Activated T-helper 1 cell treated with anti-CD3 and anti-CD28 coated beads, Interleukin-12 subunit alpha, Interleukin-12 subunit beta, Interleukin-2, Interleukin-4 antibody, amounts not matched to agents 30 ng/mL and 10 ng/mL and 1 ng/mL, durations not matched to agents 14 hours and 24 hours and 36 hours (primary cell): ENCODE measurements at places on chromosomes 12 and 14. TPM values are rescaled to one million over a fixed set of nuclear protein-coding genes. Genes with fewer than 3 reads are reported as not detected.

- H3K4me3 ChIP-seq, result peak overlapping the region; percentile 100
- H3K4me1 ChIP-seq, result peaks cover 29% of the 10 kb centered on the region
- H3K27ac ChIP-seq, result peak overlapping the region; percentile 97
- no peak for DNase-seq
These were observed 938 bp downstream of the RALGAPA1 start for GRCh38 chr14:35808076-35808637.

DNA sequence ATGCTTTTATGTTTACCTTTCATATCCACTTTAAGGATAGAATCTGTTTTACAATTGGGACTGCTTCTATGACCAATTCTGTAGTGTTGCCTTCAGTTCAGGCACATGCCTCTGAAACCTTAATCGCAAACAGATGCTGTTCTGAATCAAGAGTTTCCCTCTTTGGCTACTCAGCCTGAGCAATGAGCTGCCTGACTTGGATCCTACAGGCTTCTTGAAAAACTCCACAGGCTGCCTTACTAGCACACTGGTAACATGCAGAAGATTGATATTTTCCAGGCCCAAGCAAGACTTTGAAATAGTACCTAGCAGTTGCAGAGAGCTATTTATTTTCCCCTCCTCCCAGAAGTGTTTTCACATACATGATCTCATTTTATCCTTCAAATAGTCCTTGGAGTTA, 34.8 kb upstream of the PMCH start:
- no peak overlapping the region for H3K27ac ChIP-seq
- DNase-seq, result no peak
- H3K27me3 ChIP-seq, result peaks cover 17% of the 10 kb centered on the region
- H3K4me3 ChIP-seq, result no peak overlapping the region
- no peaks in the 10 kb centered on the region for H3K4me1 ChIP-seq

- no peak for DNase-seq
- H3K27ac ChIP-seq, result no peak overlapping the region
- no peaks in the 10 kb centered on the region for H3K4me1 ChIP-seq
- H3K36me3 ChIP-seq, result no peaks in the 10 kb centered on the region
These were observed 513.8 kb downstream of the NRXN3 start for GRCh38 chr14:78683981-78684380.

GRCh38 chr14:73287071-73287470, 49.8 kb downstream of the PAPLN start:
- H3K27me3 ChIP-seq, result no peaks in the 10 kb centered on the region
- H3K4me1 ChIP-seq, result peaks cover 30% of the 10 kb centered on the region
- H3K27ac ChIP-seq, result no peak overlapping the region
- H3K36me3 ChIP-seq, result peaks cover 40% of the 10 kb centered on the region
- no peak overlapping the region for H3K4me3 ChIP-seq

DNA sequence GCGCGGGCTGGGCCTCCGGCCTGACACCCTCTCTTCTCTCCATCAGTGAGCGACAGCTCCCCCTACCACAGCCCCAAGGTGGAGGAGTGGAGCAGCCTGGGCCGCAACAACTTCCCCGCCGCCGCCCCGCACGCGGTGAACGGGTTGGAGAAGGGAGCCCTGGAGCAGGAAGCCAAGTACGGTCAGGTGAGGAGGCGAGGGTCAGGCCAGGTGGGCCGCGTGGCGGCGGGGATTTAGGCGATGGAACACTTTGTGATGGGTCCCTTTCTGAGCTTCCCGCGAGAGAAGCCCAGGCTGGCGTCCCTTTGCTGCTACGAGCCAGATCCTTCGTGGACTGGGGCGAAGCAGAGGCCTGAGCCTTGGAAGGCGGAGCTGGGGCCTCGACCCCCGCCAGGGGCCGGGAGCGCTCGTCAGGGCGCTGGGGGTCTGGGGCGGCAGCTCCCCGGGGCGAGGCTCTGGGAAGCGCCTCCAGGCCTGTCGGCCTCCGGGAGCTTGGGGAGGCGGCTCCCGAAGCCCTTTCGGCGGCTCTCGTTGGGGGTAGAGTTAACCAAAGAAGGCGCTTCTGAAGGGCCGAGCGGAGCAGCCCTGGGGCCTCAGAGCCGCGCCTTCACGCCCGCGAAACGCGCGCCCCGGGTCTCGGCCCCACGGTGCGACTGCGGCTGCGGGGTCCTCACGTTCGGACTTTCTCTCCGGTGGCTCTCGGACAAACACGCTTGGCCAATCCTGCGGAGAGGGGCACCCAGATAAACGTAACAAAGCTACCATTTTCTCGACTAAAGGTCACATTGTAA, 5.0 kb downstream of the PAX9 start:
- no peak overlapping the region for H3K4me3 ChIP-seq
- H3K4me1 ChIP-seq, result peaks cover 6% of the 10 kb centered on the region
- H3K27ac ChIP-seq, result no peak overlapping the region
- H3K36me3 ChIP-seq, result peaks cover 5% of the 10 kb centered on the region

DNA sequence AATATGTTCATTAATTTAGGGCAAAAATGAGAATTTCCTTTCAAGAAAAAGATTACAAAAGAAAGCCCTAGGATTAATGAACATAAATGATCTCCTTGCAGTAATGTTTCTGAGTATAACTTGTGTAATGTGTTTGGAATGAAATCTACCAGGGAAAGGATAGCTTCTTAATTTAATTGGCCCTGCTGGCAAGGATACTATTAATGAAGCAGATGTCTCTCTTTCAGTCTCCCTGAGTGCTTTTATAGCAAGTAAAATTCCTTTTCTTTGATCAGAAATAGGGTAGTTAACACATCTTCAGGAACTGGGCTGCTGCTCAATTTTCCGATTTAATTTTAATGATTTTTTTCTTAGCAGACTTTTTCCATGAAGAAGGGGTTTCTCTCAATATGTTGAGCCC, 379.4 kb upstream of the PDE3A start:
- no peaks in the 10 kb centered on the region for H3K27me3 ChIP-seq
- no peaks in the 10 kb centered on the region for H3K36me3 ChIP-seq
- no peaks in the 10 kb centered on the region for H3K4me1 ChIP-seq
- DNase-seq, result no peak
- no peak overlapping the region for H3K4me3 ChIP-seq
- H3K27ac ChIP-seq, result no peak overlapping the region

DNA sequence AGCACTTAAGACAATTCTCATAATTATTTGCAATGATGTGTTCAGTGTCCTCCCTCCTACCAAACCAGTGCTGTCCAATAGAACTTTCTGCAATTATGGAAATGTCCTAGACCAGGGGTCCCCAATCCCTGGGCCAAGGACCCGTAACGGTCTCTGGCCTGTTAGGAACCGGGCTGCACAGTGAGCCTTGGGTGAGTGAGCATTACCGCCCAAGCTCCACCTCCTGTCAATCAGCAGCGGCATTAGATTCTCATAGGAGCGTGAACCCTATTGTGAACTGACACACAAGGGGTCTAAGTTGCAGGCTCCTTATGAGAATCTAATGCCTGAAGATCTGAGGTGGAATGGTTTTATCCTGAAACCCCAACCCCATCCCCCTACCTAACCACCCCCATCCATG, 3.9 kb downstream of the SVOP start:
- DNase-seq, result no peak
- H3K36me3 ChIP-seq, result no peaks in the 10 kb centered on the region
- no peak overlapping the region for H3K27ac ChIP-seq
- H3K27me3 ChIP-seq, result peaks cover 5% of the 10 kb centered on the region

DNA sequence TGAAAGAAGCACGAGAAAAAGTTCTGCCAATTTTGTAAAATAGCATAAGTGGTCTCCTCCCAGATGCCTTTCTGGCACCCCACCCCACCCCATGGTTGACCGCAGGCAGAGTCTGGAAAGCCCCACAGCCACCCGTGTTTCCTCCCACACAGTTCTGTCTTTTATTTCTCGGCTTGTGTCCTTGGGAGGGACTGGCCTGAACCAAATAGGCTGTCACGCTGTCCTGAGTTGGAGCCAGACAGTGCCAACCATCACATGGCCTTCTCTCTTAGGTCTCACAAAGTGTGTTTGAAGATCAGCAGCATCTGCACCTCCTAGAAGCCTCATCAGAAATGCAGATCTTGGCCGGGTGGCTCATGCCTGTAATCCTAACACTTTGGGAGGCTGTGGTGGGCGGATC, 10.2 kb upstream of the LTA4H start:
- H3K27me3 ChIP-seq, result no peaks in the 10 kb centered on the region
- DNase-seq, result no peak
- no peak overlapping the region for H3K4me3 ChIP-seq
- H3K4me1 ChIP-seq, result peaks cover 47% of the 10 kb centered on the region

- H3K27me3 ChIP-seq, result no peaks in the 10 kb centered on the region
- H3K4me1 ChIP-seq, result peaks cover 20% of the 10 kb centered on the region
- no peak for DNase-seq
- H3K36me3 ChIP-seq, result peaks cover 2% of the 10 kb centered on the region
- no peak overlapping the region for H3K4me3 ChIP-seq
These were observed 11.8 kb downstream of the ATG14 start for GRCh38 chr14:55399852-55400251.

- H3K27me3 ChIP-seq, result peaks cover 8% of the 10 kb centered on the region
- H3K36me3 ChIP-seq, result peaks cover 2% of the 10 kb centered on the region
- no peak overlapping the region for H3K4me3 ChIP-seq
- DNase-seq, result no peak
- no peak overlapping the region for H3K27ac ChIP-seq
- H3K4me1 ChIP-seq, result no peaks in the 10 kb centered on the region
These were observed 83.8 kb upstream of the METAP2 start for GRCh38 chr12:95390192-95390591.

- no peaks in the 10 kb centered on the region for H3K36me3 ChIP-seq
- peaks cover 3% of the 10 kb centered on the region for H3K4me1 ChIP-seq
- no peak overlapping the region for H3K4me3 ChIP-seq
- H3K27ac ChIP-seq, result no peak overlapping the region
- DNase-seq, result no peak
These were observed 27.1 kb downstream of the DIO3 start for GRCh38 chr14:101588286-101588975.

DNA sequence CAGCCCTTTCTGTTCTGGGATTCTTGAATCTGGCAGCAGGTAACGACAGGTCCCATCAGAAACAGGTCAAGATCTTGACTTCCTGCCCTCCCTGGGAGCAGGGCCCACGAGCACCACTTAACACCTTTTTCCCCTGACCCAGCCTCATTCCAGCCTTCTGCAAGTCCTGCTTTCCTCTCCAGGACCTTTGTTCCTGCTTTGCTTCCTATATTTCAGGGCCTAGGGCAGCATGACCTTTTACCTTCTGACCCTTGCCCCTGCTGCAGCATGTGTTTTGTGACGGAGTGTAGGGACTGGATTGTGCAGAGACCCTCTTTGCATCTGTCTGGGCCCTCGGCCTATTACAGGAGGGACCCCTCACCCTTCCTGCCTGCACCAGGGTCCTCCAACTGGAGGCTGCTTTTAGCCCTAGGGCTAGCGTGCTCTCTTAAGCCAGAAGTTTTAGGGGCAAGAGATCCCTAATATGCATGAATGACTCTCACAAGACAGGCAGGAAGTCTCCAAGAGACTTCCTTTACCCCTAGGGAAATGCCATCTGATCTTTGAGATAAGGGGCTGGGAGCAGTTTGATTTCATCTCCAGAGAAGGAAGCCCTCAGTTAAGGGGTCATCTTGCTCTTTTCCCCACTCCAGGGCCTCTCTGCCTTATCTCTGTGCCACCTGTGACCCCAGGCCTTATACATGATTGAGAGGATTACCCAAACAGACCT, 209.4 kb upstream of the BCL2L14 start:
- DNase-seq, result no peak
- peaks cover 82% of the 10 kb centered on the region for H3K4me1 ChIP-seq
- no peaks in the 10 kb centered on the region for H3K27me3 ChIP-seq
- peaks cover 82% of the 10 kb centered on the region for H3K36me3 ChIP-seq
- H3K27ac ChIP-seq, result peak overlapping the region; percentile 81
- no peak overlapping the region for H3K4me3 ChIP-seq

The ARHGEF40 gene
- total RNA-seq, result not detected in 2 replicates

The TTC5 gene
- 33.0 and 33.7 TPM in 2 replicates for total RNA-seq

The LPAR5 gene
- 2.8 and 3.1 TPM in 2 replicates for total RNA-seq

The RASAL1 gene
- 0.10 and 0.34 TPM in 2 replicates for total RNA-seq
